Stimulated activated CD8-positive, alpha-beta memory T cell treated with anti-CD3 and anti-CD28 coated beads, Interleukin-7, amount 100 ng/mL, for 24 hours (primary cell): ENCODE measurements at places on chromosomes 1 and 21.

GRCh38 chr1:119485201-119485600 is 21.8 kb upstream of the HSD3B1 start:
- no peak for DNase-seq

DNA sequence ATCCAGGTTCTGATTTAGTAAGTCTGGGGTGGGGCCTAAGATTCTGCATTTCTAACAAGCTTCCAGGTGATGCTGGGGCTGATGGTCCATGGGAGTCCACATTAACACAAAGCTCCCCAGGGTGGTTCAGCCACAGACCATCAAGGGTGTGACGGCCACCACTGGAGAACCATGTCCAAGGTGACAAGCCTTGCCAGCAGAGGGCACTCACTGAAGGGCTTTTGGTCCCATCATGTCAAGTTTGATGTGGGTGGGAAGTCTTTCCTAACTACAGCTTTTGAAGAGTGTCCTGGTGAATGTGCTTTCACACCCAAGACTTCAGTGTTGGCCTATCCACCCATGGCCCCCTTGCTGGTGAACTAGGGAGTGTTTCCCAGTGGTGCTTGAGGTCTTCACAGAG is 67.1 kb downstream of the UBE2T start:
- DNase-seq = no peak

DNA sequence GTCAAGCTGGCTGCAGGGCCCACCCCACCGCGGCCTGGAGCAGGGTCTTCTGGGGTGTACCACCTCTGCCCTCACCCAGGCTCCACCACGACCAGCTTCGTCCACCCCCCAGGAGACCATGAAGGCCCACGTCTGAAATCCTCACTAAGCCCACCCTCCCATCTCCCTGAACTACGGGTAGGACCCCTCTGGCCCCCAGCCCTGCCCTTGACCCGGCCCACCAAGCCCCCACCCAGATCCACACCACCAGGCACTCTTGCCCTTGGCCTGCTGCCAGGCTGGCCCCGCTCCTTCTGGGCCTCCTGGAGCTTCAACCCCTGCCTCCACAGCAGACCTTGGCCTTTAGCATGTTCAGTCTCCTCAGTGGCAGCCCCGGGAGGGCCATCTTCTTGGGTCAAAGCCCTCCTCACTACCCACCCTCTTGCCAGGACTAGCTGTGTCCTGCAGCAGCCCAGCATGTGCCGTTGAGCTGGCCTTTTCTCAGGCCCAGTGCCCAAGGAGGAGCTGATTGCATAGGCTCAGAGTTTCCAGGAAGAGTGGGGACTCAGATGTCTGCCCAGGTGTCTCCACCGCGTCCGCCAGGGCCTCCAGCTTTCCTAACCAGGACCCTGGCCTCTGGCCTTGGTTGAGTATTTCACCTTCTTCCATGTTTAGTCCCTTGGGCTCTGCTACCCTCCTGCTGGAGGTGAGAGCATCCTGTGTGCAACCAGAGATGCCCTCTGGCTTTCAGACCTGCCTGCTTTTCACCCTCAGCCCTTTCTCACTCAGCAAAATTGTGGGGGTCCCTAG is 17.7 kb upstream of the SAMD11 start:
- DNase-seq = no peak

DNA sequence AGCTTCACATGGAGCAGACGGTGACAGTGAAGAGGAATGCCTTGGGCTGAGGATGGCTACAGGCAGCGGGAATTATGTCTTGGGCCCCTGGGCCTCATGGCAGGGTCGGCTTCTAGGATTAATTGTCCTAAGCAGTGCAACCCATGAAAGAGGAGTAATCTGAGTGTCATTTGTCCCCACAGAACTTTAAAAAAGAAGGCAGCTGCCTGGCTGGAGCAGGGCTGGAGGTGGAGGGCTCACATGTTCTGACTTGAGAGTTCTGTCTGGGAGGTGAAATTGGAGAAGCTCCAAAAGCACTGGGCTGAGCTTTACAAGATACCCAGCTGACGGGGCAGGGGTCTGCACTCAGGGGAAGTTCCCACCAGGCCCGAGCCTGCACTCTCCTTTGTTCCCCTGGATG is 22.6 kb downstream of the CACNA1S start:
- DNase-seq = no peak

- no peak for DNase-seq
These were observed 122.4 kb downstream of the AKT3 start for GRCh38 chr1:243727503-243728203.

DNA sequence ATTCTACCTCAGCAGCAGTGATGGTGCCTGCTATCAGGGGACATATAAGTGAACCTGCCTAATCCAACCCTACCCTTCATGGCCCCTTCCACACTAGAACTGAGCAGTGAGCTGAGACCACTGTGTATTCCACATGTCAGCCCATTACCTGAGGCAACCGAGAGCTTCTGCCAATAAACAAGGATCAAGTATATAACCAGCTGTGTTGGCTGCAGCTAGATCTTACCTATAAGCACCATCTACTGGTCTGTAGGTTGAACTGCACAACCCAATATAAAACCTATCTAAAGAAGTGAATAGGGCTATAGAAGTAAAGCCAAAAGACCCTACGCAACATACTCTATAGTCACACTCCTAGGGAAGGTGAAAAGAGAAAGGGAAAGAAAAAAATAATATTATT is 376.9 kb downstream of the HHIPL2 start:
- no peak for DNase-seq

- DNase-seq = no peak
These were observed 130.9 kb downstream of the UCK2 start for GRCh38 chr1:165958306-165958705.

- DNase-seq = no peak
These were observed 1579.9 kb downstream of the MRPL39 start for GRCh38 chr21:24027396-24027795.

GRCh38 chr1:153937331-153937730 is 9.2 kb downstream of the DENND4B start:
- DNase-seq = no peak

- no peak for DNase-seq
These were observed 35.0 kb upstream of the IFNLR1 start for GRCh38 chr1:24222008-24222605.

- no peak for DNase-seq
These were observed 6.8 kb downstream of the LHX4 start for GRCh38 chr1:180236698-180237509.

DNA sequence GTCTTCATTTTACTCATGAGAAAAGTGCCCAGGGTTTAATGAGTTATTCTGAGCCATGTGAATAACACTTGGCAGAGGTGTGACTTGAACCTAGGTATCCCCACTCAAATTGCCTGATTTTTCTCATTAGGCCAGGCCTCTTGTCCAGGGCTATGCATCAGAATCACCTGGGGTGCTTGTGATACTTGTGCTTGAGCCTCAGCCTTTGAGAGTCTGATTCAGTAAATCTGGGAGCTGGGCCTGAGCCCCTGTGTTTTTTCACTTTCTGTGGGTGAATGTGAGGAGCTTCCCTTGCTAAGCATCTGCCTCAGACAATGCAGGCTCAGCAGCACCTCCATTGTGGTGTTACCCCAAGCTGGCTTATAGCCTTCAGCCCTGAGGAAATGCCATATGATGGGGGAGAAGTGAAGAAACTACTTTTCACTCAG is 127.1 kb downstream of the S1PR1 start:
- no peak for DNase-seq

DNA sequence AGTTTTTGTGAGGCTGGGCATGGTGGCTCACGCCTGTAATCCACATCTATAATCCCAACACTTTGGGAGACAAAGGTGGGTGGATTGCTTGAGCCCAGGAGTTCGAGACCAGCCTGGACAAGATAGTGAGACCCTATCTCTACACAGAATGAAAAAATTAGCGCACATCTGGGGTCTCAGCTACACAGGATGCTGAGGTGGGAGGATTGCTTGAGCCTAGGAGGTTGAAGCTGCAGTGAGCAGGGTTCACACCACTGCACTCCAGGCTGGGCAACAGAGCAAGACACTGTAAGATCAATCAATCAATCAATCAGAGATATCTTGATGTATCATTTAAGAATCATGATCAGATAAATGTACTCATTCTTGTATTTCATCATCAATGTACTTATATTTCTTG is 7.1 kb downstream of the ZYG11B start:
- no peak for DNase-seq

DNA sequence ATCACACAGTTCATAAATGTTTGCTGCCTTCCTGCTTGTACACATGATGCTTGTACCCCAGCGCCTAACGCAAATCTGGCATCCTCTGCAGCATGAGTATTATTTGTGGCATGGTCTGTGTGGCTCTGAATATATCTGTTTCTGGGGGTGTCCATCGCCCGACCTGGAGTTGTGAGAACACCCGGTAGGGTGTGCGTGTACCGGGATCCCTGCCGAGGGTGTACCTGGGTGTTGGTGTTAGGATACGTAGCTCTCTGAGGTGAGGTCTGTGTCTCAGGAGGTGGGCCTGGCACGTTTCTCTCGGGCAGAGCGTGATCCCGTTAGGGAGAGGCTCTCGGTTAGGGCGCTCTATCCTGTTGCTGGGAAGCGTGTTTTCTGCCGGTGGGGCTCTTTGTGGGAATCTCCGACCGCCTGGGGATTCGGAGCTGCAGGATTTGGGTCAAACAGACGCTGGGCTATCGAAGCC is 10.4 kb upstream of the CDC20 start:
- no peak for DNase-seq

DNA sequence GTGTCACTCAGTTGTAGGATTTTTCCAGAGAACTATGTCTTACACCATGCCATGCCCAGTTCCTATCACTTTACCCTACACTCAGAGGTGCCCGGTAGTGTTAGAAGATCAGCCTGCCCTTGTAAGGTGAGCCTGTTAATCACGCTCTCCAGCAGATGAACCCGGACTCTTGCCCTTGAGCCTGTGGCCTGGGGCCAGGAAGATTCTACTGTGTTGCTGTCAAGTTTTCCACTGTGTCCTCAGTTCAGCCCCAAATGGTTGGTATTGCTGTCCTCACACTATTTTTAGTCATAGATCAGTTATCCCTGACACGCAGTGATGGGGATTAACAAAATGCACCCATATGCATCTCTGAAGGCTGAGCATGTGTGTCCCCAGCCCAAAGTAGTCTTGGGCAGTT is 105.0 kb upstream of the SPAG17 start:
- no peak for DNase-seq

DNA sequence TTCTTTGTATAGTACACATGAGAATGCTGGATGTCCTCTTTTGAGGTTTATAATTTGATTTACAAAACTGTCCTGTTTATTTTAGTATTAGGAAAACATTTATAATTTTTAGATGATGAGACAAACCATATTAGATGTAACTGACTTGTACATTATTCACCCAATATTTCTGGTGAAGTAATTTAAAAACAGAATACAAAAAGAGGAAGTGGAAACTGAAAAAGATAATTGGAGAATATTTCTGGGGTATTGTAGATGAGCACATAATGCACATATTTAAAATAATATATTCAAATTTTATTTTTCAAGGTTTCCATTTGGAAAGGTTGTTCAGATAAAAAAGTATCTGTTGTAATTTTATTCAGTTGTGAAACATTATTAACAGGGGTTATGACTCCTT is 40.7 kb downstream of the XPR1 start:
- no peak for DNase-seq

DNA sequence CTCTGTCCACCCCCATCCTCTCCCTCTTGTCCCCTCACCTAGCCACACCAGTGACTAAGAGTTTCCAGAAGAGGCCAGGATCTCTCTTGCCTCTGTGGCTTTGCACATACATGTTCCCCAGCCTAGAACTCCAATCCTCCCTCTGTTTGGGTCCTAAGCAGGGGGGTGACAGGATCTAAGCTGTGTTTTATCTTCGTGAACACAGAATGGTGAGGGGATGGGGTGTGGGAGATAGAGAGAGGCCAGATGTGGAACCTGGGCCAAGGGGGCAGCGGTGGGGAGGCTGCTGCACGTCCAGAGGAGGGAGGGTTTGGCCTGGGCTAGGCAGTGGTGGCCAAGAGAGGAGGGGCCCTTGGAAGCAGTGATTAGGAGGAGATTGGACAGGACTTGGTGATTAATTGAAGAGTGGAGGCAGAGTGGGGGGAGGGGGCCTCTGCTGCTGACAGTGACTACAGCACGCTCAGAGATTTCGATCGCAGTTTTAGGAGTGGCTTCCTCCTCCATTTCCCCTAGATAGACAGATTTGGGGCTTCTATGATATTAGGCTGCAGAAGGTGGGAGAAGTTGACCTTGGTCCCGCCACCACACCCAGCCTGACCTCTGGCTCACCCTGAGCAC is 17.1 kb upstream of the ADGRB2 start:
- DNase-seq = no peak

DNA sequence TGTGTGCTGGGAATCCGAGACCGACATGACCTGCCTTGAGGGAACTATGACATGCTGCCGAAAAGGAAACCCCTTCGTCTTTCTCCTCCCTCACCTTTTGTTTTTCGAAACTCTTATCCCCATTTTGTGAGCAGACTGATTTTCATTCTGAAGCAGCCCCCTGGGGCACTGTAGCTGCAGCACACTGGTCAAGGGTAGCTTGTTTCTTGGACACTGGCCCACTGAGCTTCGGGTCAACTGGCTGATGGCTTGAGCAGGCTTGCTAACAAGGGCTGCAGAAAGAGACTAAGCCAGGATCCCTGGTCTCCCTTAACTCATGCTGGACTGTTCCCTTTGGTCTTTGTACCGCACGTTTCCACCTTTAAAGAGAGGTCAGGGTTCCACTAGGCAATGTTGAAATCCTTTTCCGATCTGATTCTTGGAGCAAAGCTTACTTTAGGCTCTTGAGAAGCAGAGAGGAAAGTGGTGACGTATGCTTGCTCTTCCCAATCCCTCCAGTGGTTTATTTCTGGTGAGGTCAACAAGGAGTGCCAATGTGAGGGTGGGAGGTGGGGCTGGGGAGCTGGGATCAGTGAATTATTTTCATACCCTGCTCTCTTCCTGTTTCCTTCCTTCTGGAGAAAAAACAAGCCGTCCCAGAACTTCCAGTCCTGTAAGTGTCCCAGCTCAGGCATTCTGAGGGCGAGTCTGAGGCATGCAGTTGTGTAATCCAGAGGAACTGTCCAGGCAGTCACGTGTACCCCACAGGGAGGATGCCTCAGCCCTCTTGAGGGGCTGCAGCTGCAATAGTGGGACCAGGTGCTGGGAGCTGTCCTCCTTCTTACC is 7.6 kb downstream of the CYP4B1 start:
- no peak for DNase-seq

- DNase-seq = no peak
These were observed 505.2 kb downstream of the SMYD3 start for GRCh38 chr1:246001837-246002230.

DNA sequence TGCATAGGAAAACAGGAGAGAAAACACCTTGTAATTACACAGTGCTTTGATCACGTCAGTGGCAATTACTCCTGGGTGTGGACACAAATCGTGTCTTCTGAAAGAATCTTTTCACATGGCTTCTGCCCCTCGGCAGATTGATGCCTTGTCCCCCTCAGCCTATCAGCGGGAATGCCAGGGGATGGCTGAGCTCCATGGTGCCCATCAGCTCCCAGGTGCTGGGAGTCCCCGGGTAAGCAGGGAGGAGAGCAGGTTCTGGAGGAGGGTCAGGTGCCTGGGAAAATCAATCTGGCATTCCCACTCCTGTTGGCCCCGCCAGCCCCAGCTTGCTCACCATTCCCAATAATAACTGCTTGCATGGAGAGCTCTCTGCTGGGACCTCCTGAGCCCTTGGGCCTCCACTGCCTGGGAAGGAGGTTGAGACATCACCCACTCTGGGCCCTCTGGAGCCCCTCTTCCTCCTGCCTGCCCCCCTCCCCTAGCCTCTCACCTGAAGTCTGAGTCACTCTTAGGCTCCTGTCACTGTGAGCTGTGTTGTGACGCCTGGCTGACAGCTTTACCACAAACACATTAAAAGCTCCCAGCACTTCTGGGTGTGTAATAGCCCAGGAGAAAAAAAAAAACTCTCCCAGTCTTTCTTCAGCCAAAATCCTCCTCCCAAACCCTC is 4.9 kb downstream of the CAMK2N1 start:
- no peak for DNase-seq
